Karpas-422 (cell line): ENCODE measurements at places on chromosomes 3 and 15.

- DNase-seq = no peak
Observed at GRCh38 chr15:61038387-61038786, 190.7 kb downstream of the RORA start.

GRCh38 chr15:33440900-33441299 is 130.1 kb downstream of the RYR3 start:
- no peak for DNase-seq

GRCh38 chr3:179149406-179149867 is 1.3 kb downstream of the PIK3CA start:
- DNase-seq = peak; percentile 70

GRCh38 chr3:190338717-190339116 is 16.5 kb upstream of the CLDN1 start:
- no peak for DNase-seq

GRCh38 chr15:97706059-97706458 is 254.4 kb upstream of the ARRDC4 start:
- no peak for DNase-seq

DNA sequence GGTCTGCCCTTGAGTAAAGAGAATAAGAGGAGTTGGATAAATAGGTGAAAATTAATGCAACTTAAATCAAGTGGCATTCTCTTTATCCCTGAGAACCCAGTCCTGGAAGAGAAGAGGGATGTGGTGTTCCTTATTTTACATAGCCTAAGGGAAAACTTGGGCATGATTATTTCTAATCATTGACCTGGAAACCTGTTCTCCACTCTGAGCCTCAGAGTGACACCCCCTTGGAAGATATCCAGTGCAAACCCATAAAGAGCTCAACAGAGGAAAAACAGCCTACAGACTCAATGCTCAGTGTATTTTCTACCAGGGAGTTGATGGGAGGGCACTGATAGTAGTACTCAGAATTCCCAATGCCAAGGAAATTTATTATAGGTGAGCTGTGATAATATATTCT is 22.0 kb downstream of the SLC15A2 start:
- DNase-seq = no peak

DNA sequence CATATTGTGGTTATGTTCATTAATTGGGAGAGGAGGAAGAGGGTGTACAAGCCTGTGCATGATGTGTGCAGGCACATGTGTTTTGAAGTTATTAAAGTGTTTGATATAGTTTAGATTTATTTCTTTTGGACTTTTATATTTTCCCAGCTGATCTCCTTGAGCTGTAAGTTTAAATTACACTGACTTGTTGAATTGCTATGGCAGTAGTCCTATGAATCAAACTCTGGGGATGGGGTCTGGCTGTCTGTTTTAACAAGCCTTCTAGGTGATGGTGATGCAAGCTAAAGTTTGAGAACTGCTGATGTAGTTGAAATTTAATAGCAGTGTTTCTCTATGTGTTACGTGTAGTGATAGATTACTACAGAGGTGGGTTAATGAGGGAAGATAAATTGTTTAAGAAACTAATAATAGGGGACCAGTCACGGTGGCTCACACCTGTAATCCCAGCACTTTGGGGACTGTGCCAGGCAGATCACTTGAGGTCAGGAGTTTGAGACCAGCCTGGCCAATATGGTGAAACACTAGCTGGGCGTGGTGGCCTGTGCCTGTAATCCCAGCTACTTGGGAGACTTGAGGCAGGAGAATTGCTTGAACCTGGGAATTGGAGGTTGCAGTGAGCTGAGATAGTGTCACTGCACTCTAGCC is 7.0 kb downstream of the ARIH1 start:
- no peak for DNase-seq

DNA sequence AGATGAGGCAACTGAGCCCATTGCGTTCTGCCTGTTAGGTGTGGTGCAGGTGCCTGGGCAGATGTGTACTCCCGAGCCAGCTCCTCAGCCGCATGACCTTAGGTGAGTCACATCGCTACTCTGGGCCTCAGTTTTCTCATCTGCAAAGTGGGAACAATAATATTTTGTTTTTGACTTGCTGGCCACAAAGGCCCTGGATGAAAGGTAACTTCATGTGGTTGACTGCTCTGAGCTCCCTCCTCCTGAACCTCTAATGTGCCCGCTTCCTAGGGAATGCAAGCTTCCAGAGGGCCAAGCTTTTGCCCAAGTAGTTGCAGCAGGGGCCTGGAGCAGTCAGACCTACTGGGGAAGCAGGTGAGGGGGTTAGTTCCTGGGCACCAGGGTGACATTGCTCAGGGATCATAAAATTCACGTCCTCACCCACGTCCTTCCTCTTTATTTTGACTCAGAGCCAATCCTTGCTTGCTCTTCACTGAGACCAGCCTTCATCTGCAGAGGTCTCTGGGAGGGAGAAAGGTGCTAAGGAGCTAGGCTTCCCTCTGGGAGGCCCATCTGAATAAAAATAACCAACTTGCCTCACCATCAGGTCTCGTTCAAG is 149.0 kb upstream of the TLE3 start:
- DNase-seq = no peak

DNA sequence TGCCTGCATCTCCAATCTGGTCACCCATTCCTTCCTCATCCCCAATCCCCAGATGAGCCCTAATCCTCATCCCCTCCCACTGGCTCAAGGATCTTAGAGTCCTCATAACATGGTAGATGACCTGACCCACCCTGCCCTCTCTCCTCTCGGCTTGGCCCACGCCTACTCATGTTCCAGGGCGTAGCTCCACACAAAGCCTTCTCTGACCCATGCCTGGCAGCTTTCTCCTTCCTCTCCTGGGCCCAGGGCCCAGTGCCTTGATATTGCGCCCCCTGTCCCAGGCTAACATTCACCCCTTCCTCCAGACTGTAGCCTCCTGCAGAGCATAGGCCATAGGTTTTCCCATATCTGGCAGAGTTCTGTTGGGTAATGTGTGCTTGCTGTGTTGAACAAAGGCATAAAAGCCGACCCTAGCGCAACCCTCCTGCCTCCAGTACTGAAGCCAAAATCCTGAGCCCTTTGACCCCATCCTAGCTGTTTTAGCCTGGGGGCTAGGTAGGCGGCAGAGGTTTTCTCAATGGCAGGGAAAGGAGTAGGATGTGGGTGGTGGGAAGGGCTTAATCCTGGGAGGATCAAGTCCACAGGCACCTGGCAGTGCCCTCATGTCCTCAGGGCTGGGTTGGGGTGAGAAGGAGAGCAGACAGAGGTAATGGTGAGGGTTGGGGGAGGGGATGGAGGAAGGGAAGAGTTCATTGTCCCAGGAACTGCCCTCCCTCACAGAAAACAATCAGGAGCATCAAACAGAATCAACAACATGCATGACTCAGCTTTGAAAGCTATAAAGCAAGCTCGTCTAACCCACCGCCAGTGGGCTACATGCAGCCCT is 35.5 kb downstream of the MESD start:
- peak; percentile 11 for DNase-seq

DNA sequence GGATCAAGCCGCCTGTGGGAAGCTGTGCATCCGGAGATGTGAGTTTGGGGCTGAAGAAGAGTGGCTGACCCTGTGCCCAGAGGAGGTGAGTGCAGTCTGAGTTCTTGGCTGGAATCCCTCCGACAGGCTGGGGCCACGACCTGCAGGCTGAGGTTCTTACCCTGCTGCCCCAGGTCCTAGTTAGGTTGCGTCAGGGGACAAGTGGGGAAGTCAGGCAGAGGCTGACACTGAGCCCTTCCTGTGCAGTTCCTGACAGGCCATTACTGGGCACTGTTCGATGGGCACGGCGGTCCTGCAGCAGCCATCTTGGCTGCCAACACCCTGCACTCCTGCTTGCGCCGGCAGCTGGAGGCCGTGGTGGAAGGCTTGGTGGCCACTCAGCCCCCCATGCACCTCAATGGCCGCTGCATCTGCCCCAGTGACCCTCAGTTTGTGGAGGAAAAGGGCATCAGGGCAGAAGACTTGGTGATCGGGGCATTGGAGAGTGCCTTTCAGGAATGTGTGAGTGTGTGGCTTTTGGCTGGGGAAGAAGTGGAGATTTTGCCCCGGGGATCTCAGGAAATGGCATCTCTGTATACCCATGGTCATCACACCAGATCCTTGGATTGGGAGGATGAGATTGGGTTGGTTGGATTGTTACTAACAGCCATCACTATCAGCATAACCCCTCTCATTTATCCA is 1.3 kb downstream of the PPM1M start:
- DNase-seq = peak; percentile 60

DNA sequence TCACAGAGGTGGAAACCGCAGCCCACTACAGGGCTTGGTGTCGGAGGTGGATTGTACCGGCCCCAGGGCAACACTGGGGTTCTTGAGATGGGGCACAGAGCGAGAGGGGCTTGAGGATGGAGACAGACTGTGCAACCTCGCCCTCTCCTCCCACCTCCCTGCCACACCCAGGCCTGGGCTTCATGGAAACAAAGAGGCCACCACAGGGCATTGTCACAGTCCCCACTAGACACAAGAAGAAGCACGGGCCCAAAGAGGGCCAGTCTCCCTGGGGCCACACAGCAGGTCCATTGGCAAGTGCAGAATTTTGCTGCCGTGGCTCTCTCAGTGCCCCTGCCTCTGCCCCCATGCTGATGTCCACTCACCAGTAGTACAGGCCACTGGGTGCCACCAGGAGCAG is 4.1 kb upstream of the CALML4 start:
- DNase-seq = no peak

DNA sequence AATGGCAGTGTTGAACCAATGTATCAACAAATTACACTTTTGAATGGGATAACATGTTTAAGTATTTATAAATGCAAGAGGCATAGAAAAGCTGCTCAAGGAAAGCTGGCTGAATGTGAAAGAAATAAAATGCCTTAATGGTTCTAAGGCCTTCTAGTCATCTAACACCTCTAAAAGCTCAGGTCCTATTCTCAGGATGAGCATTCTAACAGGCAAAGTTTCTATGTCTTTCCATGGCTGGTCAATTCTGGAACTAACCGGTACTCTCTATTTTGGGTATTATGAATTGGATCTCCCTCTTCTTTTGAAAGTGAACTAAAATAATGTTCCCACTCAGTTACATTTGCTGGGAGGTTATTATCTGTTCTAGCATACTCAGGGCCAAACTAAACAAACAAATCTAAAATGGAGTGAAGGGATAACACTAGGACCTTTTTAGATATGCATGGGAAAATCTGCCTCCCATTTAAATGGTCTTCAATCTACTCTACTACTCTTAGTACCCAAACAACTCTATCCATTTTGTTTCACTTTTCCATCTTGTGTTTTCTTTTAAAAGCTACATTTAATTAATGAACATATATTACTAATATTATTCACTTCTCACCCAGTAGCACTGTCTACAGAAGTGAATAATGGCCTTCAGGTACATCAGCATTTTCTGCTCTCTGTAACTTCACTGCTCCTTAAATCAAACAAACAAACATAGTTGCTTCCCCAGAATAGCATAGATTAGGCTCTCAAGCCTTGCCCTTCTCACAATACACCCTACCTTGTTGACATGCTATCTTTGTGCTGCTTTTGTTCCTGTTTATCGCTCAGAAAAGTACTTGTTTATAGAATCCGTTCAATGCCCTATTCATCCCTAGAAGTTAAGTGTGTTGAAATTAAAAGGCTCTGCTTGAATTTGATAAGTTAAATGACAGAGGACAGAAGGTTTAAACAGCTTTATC is 46.4 kb downstream of the CBLB start:
- DNase-seq = no peak
